Stimulated activated CD4-positive, alpha-beta T cell treated with anti-CD3 and anti-CD28 coated beads, Interleukin-1b, Interleukin-23, amount 100 ng/mL, for 1 hour (primary cell): ENCODE measurements at places on chromosomes 3 and 15.

DNA sequence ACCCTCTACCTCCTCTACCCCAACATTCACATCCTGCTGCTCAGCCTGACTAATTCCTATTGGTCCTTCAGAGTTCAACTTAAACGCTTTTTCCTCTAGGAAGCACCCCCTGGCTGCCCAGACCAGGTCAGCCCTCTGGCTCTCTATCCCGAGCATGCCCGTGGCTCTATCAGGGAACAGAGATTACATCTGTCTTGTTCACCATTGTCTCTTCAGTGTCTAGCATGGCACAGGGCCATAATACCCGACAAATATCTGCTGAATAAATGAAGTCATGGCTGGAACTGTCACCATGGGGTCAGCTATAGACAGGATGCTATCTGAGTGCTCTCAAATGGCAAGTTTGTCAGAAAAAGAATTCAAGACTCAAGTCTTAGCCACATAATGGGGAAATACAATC, 296.9 kb upstream of the CHRNA7 start:
- no peak for DNase-seq

GRCh38 chr3:171874251-171874681, 31.1 kb downstream of the TMEM212 start:
- DNase-seq = no peak

DNA sequence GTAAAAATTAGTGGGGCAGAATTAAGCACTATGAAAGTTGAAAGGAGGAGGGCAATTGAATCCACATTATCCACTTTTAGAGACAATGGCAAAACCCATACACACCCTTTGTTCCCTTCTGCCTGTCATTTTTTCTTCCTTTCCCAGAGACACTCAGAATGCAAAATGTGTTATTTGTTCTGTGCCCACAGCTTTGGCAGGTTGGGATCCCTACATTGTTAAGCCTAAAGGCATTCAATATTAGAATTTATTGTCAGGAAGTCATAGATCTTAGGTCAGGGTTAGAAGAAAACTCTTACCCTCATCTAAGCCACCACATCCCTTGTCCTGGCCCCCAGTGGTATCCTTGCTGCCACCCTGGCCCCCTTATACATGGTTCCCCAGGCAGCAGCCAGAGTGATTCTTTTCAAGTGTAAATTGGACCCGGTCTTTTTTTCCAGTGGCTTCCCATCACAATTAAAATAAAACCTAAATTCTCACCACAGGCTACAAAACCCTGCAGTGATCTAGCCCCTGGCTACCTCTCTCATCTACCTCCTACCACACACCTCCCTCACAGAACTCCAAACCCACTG, 470.1 kb upstream of the ATP11B start:
- DNase-seq = no peak

GRCh38 chr3:28840976-28841376, 439.9 kb upstream of the RBMS3 start:
- no peak for DNase-seq

- no peak for DNase-seq
Observed at GRCh38 chr3:183128709-183129108, 29.4 kb upstream of the MCCC1 start.

GRCh38 chr3:22861426-22861825, 341.7 kb upstream of the UBE2E2 start:
- DNase-seq = no peak

DNA sequence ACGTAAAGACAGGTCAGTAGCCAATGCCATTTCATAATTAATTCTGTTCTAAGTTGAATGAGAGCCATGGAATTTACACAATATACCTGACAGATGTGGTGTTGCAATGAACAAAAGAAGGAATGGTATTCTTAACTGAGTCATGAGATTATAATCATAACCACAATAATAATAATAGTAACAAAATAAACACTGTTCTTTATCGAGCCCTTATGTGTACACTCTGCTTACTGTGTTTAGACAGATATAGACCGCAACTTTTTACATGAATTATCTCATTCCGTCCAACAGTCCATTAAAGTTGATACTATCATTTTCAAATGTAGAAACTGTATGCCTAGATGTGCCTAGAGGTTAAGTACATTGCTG, 28.2 kb upstream of the SCAANT1 start:
- DNase-seq = no peak

DNA sequence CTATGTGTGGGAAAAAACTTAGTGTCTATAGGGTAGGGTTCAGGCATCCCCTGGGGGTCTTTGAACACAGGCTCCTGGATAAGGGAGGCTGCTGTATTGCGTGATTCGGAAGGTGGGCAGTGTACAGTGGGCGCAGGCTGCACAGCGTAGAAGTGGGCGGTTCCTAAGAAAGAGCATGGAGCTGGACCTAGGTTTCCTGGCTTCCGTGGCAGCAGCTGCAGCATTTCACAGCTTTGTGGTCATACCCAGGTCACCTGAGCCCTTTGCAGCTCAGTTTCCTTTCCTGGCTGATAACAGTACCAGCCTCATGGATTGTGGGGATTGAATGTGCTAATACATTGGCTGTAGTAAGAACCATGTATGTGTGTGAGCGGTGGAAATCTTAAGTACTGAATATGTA, 22.2 kb downstream of the CFAP100 start:
- DNase-seq = no peak

- DNase-seq = no peak
Observed at GRCh38 chr3:65356331-65357248, 668.8 kb upstream of the ADAMTS9 start.

- DNase-seq = no peak
Observed at GRCh38 chr3:95751509-95751908, 1062.9 kb upstream of the EPHA6 start.

- DNase-seq = no peak
Observed at GRCh38 chr15:88707771-88708654, 69.2 kb downstream of the ISG20 start.

DNA sequence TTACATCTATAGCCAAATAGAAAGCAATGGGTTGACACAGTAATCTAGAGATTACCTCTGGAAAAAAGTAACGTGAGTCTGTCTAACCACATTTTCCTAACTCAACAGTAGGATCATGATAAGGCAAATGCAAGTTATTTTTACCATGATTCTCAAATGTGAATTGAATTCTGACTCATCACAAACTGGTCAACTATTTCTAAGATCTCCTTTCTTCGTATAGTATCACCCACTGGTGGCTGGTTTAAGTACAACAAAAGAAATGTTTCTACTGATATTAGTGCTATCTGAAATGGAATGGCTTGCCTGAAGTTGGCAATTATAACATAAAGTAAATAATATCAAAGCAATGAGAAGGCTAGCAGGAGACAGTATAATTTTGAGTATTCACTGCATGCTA, 102.2 kb downstream of the ABI3BP start:
- DNase-seq = no peak

- DNase-seq = no peak
Observed at GRCh38 chr3:107846279-107846852, 244.5 kb downstream of the CD47 start.

DNA sequence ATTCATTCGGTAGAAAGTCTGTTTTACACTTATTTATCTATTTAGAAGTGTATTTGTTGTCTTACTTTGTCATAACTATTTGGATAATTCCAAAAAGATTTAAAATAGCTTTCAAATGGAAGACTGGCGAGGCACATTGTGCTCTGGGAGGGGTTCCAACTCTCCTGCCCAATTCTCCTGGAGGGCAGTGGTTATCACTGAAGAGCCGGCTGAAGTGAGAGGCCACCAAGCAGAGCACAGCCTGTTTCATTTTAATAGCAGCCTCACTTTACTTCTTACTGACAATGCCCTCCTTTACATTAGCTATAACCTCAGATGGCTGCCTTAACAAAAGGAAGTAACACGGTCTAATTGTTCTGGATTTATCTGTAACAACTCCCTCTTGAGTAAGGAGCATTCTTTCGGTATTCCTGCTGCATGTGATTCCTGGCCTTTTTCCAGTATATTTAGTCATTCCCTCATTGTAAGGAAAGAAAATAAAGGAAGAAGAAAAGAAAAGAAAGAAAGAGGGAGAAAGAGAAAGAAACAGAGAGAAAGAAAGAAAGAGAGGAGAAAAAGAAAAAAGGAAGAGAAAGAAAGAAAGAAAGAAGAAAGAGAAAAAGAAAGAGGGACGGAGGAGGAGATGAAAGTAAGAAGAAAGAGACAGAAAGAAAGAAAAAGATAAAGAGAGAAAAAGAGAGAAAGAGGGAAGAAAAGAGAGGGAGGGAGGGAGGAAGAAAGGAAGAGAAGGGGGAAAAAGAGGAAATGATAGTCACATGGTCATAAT, 339.8 kb upstream of the WNT5A start:
- DNase-seq = no peak

GRCh38 chr15:101724675-101725005, 367 bp upstream of the TARS3 start:
- no peak for DNase-seq

DNA sequence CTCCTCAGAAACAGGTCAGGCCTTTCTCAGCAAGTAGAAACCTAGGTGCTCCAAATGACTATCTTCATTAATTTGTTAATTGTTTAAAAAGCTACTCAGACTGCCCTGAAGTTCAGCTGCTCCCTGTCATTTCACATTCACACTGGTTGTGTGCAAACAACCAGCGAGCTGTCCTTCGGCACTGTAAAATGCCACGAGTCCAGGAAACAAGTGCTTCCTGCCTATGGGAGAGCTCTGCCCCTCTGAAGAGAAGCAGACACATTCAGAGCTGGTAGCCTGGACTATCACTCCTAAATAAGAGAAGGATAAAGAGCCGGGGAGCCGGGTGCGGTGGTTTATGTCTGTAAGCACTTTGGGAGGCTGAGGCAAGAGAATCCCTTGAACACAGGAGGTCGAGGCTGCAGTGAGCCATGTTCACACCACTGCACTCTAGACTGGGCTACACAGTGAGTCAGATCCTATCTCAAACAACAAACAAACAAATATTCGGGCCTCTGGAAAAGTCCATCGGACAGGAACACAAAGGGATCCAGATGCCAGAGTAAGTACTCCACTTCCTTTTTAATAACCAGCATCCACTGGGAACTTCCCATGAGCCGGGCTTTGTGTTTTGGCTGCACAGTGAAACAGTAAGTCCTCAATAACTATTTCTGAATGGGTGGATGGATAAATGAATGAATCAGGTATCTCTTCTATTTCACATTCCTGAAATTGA, 114.4 kb upstream of the WNT5A start:
- no peak for DNase-seq

- no peak for DNase-seq
Observed at GRCh38 chr3:129121016-129121791, 400 bp downstream of the RAB43 start.

DNA sequence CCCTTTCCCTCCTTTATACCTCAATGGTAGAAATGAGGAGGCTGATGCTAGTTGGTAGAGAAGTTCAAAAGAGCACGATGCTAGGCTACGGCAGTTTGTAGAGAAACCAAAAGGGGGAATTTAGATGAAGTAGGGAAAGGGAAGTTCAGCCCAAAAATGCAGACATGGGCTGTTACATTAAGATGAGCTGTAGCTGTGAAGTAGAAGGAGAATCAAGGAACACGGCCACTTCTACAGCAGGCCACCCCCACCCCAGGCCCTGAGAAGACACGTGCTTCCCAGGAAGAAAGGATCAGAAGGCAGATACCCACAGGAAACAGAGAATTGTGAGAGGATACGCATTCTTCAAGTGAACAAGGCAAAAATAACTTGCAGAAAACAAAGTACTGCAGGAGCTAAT, 2.1 kb upstream of the PARP14 start:
- DNase-seq = no peak

- DNase-seq = no peak
Observed at GRCh38 chr15:55230051-55230670, 33.4 kb upstream of the RSL24D1 start.

- DNase-seq = peak; percentile 8
Observed at GRCh38 chr15:41827290-41827879, 507 bp upstream of the JMJD7 start.

DNA sequence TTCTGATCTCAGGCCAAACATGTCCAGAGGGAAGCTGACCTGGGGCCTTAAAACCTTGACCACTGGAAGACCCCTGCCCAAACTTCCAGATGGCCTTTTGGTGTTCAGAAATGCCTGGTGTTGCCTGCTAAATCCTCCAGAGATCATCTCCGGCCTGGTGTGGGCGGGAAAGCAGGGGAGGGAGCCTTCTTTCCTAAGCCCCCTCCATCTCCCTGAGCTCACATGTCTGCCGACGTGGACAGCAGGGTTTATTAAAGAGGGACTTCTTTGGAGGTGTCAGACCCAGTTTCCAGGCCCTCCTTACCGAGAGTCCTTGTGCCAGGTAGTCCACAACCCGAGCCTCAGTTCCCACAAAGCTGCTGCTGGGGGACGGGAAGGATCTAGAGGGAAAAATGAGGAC, 55.9 kb upstream of the SLC6A1 start:
- DNase-seq = no peak

- DNase-seq = no peak
Observed at GRCh38 chr3:171301998-171302397, 158.2 kb downstream of the TNIK start.
